ENCODE measurements at places on chromosomes 16 and 17.

GRCh38 chr16:17691106-17691898 is 220.5 kb upstream of the XYLT1 start:
- DNase-seq = no peak

DNA sequence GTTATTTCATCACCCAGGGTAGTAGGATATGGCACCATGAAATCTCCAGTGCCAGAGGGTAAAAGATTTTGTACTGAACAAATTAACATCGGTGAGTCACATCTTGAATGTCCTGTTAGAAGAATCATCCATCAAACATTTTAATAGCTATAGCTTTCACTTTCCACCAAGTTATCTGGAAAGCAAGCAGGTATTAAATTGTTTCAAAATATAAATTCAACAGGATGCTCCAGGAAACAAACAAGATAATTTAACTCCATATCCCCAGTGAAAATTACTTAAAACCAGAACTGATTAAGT is 2.4 kb downstream of the VEZF1 start:
- peak; percentile 36 for DNase-seq

GRCh38 chr17:68468788-68469187 is 11.5 kb upstream of the WIPI1 start:
- DNase-seq = no peak

DNA sequence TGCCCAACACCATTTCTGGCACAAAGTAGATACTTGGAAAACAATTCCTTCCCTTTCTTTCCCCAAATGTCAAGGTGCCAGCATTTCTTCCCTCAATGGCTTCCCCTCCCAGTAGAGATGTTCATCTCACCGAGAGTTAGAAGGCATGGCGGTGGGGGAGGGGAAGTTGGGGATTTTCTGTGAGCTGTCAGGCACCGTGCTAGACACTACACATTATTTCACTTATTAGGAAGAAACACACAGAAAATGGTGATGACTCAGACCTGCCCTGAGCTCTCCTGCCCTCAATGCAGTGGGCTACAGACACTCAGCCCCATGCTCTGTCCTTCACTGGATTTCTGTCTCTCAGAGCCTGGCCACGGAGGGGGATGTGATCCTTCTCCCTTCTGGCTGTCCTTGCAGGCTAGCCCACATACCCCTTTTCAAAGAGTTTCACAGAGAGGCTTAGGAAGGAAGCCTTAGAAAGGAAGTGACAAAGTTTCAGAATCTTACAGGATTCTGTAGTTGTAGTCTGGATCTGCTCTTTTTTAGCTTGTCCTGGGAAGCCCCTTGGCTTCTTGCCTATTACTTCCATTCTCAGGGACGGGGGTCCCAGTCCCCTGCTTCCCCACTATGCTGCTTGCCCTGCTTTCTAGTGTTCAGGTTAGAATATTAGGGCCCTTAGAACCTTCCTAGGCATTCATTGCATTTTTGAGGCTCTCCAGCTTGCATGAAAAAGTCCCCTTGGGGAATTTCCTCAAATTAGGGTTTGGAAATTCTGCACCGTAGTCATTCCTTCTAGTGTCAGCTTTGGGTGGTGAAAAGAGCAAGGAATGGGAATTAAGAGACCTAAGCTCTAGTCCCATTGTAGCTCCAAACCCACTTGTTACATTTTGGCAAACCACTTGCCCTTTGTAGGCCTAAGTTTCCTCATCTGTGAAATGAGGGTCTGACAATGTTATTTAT is 12.2 kb upstream of the CCL5 start:
- DNase-seq = no peak
